Hippocampal formation (tissue), 2 donors: ENCODE measurements at places on chromosomes 5 and 9.

- DNase-seq = no peak
Observed at GRCh38 chr9:72743836-72744235, 209.0 kb downstream of the ALDH1A1 start.

GRCh38 chr5:41347569-41347968 lies 134.2 kb upstream of the C6 start:
- no peak for DNase-seq

DNA sequence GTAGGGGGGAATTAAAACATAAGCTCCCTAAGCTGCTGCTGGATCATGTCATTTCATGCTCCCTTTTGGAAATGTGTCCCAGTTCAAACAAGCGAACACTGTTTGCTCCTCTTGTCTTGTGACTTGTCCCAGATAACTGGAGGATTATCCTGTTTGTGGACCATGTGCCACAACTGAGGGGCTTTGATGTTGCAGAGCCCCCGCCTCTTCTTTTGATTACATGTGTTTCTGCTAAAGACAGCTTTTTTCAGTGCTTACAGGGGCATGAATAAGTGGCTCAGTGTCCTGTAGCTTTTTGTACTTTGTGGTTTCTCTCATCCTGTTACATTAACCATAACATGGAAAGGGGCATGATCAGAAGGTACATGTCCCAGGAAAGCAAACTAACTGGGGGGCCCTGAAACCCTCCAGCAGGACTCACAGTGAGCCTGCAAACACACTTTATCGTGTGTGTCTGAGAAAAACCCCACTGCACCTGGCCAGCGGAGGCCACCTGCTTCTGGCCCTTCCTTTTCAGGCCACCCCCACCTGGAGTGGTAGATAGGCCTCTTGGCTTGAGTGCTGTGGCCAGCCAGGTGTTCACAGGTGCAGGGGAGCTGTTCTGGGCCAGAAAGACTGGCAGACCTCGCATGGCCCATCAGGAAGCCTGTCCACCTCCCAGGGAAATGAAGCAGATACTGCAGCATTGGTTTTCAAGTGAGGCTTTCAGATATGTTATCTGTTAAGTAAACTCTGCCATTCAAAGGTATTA lies 285.6 kb downstream of the FANCC start:
- peak; percentile 64 for DNase-seq

GRCh38 chr9:22170556-22170955 lies 161.5 kb upstream of the CDKN2B start:
- DNase-seq = no peak

GRCh38 chr9:115694014-115694413 lies 459.6 kb upstream of the PAPPA start:
- DNase-seq = no peak

GRCh38 chr9:90288275-90288639 lies 354.4 kb downstream of the DIRAS2 start:
- DNase-seq = no peak

- DNase-seq = no peak
Observed at GRCh38 chr5:37323607-37324006, 47.3 kb downstream of the NUP155 start.

DNA sequence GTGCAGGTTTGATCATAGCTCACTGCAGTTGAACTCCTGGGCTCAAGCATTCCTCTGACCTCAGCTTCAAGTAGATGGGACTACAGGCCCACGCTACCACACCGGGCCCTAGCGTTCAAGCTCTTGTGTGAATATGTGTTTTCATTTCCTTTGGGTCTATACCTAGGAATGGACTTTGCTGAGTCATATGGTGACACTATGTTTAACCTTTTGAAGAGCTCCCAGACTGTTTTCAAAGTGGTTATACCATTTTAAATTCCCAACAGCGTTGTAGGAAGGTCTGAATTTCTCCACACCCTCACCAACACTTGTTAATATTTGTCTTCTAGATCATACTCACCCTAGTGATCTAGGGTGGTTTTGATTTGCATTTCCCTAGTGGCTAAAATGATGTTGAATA lies 33.5 kb downstream of the FAF2 start:
- DNase-seq = no peak
